ENCODE measurements at places on chromosomes 13 and 19. TPM values are rescaled to one million over a fixed set of nuclear protein-coding genes. Genes with fewer than 3 reads are reported as not detected.

The NKPD1 gene
- total RNA-seq, result 0.14 TPM

The CDX2 gene
- not detected for total RNA-seq

The FCHO1 gene
- 58.4 TPM for total RNA-seq

GRCh38 chr13:43749503-43749902 is 37.3 kb downstream of the ENOX1 start:
- H3K4me3 ChIP-seq, result no peak overlapping the region
- no peaks in the 10 kb centered on the region for H3K4me1 ChIP-seq
- DNase-seq, result no peak
- no peak overlapping the region for H3K27ac ChIP-seq
- no peaks in the 10 kb centered on the region for H3K36me3 ChIP-seq

- DNase-seq, result no peak
- no peak overlapping the region for H3K27ac ChIP-seq
- H3K27me3 ChIP-seq, result no peaks in the 10 kb centered on the region
Measured at GRCh38 chr13:99507986-99508385, 6.7 kb downstream of the TM9SF2 start.

GRCh38 chr19:12778017-12778904 is 2.9 kb upstream of the HOOK2 start:
- peak overlapping the region; percentile 97 for H3K27ac ChIP-seq
- no peaks in the 10 kb centered on the region for H3K27me3 ChIP-seq
- H3K4me3 ChIP-seq, result peak overlapping the region; percentile 76

GRCh38 chr13:20305587-20305986 is 73.5 kb upstream of the GJB6 start:
- no peaks in the 10 kb centered on the region for H3K36me3 ChIP-seq
- no peak for DNase-seq
- H3K27ac ChIP-seq, result no peak overlapping the region
- H3K4me3 ChIP-seq, result no peak overlapping the region
- peaks cover 3% of the 10 kb centered on the region for H3K4me1 ChIP-seq
- peaks cover 51% of the 10 kb centered on the region for H3K27me3 ChIP-seq

DNA sequence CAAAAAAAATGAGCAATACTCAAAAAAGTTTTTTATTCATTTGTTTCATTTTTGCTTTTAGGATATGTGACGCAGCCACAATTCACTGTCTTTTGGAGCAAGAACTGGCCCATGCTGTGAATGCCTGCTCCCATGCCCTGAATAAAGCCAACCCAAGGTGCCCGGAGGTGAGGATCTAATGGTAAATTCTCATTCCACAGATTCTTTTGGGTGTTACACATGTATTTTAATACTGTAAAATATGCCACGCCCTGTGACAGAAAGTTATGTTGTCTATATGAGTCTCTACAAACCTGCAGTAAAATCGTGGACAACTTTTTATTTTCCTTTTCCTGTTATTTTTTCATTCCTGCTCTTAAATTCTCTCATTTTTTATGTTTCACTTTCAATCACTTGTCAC is 57.5 kb upstream of the AKAP11 start:
- no peaks in the 10 kb centered on the region for H3K4me1 ChIP-seq
- H3K36me3 ChIP-seq, result peaks cover 27% of the 10 kb centered on the region
- no peak for DNase-seq
- H3K27me3 ChIP-seq, result no peaks in the 10 kb centered on the region
- H3K4me3 ChIP-seq, result no peak overlapping the region
